ENCODE measurements at places on chromosomes 7 and 10.
A peak's percentile ranks its signal among the peaks of the same experiment; 100 is the strongest.

- no peak for DNase-seq
These were observed 2.0 kb downstream of the MTPN start for GRCh38 chr7:135975166-135975565.

- DNase-seq: no peak
These were observed 42.7 kb downstream of the GNAT3 start for GRCh38 chr7:80468931-80469714.

GRCh38 chr10:119502209-119502608 is 40.3 kb downstream of the RGS10 start:
- DNase-seq: no peak

GRCh38 chr7:136138991-136139390 is 161.8 kb upstream of the MTPN start:
- DNase-seq: peak; percentile 45

- DNase-seq: no peak
These were observed 201.9 kb downstream of the INHBA start for GRCh38 chr7:41501006-41501405.

DNA sequence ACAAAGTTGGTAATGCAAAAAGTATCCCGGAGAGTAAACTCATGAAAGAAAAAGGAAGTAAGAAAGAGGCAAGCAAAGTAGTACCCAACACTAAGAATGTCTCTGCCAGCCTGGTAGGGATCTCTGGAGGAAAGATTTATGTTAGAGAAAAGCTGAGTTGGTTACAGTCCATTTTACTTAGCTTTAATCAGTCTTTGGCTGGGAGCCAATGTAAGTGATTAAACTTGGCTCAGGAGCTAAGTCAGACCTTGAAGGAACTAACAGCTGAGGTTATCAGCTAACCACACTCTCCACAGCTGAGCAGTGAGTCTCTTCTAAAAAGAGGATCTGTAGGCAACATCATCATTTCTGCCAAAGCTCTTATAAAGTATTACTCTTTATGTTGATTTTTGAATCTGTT is 148.0 kb downstream of the ANKRD7 start:
- peak; percentile 54 for DNase-seq

- DNase-seq: peak; percentile 12
These were observed 572.1 kb downstream of the SORCS1 start for GRCh38 chr10:106592396-106592795.

- peak; percentile 51 for DNase-seq
These were observed 4.0 kb downstream of the TUBAL3 start for GRCh38 chr10:5400468-5401240.

DNA sequence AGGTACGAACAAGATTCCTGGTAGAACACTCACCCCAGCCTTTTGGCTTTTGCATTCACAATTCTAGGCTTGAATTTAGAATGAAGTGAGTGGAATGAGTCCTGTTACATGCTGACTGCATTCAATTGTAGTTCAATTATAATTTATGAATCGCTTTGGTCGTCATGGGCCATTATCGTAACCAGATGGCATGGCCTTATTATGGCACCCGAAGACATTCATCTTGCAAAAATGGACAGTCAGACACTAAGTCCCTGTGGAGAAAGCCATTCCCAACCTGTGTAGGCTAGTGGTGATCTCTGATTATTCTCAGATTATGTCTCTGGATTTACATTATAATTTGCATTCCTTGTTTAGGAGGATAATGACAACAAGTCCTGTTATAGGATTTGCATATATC is 292.4 kb upstream of the NPSR1 start:
- DNase-seq: no peak

- no peak for DNase-seq
These were observed 205.3 kb upstream of the HDAC9 start for GRCh38 chr7:18290223-18290622.

DNA sequence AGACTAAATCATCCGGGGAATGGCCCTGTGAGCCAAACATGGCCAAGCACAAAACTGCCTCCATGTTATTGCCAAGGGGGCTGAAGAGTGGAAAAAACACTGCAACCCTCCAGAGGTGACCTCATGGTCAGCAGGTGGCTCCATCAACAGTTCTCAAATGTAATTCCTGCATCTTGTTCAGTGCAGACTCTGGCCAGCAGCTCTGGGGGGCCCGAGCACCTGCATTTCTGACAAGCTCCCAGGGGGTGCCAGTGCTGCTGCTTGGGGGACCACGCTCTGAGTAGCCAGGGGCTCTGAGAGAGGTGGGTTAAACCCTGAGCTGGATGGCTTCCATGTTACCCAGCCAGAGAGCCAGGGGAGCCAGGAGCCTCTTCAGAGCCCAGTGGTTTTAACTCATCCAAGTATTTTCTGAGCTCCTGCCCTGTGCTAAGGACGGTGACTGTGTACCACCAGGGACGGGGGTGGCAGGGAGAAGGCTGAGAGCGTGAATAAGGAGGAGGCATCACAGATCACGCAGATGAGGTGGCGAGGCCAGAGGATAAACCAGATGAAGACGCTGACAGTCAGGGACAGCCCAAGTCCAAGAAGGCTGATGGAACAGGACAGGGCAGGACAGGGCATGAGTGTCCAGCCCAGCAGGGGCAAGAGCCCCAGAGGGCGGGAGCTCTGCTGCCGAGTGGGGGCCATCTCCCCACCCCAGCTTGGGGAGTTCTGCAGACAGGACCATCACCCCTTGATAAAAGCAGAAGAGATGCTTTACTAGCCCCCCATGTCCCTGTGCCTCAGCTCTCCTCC is 52.9 kb downstream of the CLEC2L start:
- DNase-seq: no peak

GRCh38 chr7:10076660-10077300 is 896.9 kb upstream of the PHF14 start:
- no peak for DNase-seq

- peak; percentile 89 for DNase-seq
These were observed 30.8 kb upstream of the ZNF32 start for GRCh38 chr10:43679509-43679908.

DNA sequence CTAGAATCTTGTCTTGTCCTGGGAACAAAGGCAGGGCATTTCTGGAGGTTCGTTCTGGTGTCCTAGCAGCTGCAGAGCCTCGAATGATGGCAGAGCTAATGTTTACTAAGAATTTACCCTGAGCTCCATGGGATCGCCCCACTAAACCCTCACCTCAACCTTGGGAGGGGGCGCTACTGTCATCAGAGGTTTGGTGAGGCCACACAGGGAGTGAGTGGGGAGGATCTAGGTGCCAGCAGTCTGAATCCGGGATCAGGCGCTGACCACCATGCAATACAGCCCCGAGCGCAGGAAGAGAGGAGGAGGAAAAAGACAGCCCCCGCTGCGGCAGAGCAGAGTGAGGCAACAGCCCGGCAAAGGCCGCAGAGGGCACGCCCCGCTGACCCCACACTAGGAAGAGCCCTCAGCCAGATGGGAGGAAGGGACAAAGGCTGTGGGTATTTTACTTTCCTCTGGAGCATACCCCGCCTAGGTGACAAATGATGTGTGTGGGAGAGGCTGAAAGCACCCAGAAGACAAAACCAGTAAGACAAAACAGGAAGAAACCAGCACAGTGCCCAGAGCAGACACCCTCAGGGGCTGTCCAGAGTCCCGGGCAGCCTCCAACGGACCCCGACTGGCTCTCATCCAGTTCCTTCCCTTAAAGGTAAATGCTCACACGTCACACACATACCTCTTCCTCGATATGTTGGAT is 103.5 kb downstream of the FAM53B start:
- DNase-seq: peak; percentile 35

GRCh38 chr7:99133766-99134564 is 9.9 kb downstream of the SMURF1 start:
- no peak for DNase-seq

All from tongue (tissue), 3 donors.